HFFc6 (cell line): ENCODE measurements at places on chromosomes 16 and 17. TPM values are rescaled to one million over a fixed set of nuclear protein-coding genes. Genes with fewer than 3 reads are reported as not detected.

- peak; percentile 65 for DNase-seq
These were observed 12.0 kb downstream of the USP36 start for GRCh38 chr17:78828470-78829185.

DNA sequence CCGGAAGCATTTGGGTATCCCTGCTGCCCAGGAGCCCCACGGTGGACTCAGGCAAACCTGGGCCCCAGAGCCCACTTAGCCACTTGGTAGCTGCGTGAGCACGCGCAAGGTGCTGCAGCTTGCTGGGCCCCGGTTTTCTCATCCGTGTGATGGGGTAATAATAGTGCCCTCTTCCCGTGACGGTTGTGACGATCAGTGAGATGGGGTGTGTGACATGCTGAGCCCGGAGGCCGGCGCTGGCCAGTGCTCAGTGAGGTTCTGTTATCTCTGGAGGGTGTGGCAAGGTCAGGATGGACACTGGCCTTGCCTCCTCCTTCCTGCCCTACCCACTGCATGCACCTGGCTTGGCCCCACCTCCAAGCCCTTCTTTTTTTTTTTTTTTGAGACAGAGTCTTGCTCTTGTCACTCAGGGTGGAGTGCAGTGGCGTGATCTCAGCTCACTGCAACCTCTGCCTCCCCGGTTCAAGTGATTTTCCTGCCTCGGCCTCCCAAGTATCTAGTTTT, 82.6 kb downstream of the RAP1GAP2 start:
- DNase-seq, result no peak

DNA sequence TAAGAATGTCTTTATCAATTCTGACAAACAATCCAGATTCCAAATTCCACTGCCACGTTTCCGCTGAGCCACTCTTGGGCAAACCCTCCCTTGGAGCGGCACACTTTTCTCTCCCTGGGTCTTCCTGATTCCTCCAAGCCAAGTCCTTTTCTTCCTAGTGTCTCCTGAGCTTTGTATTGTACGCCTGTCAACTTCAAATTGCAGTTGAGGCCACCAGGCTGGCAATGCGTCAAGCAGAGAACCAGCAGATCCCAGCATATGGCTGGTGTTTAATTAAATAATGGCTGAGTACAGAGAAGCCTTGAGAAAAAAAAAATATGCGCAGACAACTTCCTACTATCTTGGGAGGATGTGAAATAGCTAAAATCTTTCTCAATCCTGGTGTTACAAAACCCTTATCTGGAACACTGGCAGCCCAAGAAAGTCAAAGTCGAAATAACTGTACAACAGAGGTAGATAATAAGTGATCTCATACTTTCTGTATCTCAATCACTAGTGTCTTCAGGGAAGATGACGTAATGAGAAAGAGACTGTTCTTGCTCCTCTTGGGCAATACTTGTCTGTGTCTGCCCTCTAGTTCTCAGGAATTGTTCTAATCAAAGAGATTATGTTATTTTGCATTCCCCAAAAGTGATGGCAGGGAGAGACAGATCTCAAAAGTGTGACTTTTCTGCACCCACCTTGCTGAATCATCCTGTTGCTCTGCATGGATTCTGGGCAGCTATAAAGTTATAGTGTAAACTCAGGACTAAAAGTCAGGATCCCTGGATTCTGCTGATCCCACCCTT, 15.0 kb downstream of the SMIM36 start:
- peak; percentile 4 for DNase-seq

GRCh38 chr17:44940317-44940716, 7.3 kb downstream of the KIF18B start:
- no peak for DNase-seq

- no peak for DNase-seq
These were observed 21.1 kb downstream of the EPOP start for GRCh38 chr17:38653679-38654078.

- DNase-seq, result peak; percentile 60
These were observed 6.2 kb downstream of the MT2A start for GRCh38 chr16:56614549-56614991.

MSLN gene
- total RNA-seq, result 0.29 to 0.60 TPM (median 0.50 TPM) in 3 replicates

DNA sequence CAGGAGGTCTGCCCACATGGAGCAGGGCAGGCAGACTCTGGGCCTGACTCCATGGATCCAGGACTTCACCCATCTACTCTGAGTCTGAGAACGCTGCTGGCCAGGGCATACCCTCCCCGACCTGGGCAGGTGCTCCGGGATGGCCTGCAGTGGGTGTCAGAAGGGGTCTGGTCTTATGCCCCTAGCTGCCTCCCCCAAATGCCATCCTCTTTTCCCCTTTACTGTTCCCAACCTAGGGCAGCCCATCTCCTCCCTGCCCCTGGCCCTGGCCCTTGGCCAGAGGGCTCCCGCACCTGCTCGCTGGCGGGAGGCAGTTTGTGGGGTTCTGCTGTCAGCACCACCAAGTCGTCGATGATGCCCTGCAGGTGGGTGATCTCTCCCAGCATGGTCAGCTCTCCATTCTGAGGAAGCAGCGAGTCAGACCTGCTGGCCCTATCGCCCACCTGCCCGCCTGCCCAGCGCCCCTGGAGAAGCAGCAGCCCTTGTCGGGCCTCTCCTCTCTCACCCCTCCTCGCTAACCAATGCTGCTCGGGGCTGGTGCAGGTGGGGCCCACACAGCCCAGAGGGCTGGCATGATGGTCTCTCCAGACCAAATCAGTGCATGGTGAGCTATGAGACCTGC, 8.2 kb downstream of the MTSS2 start:
- DNase-seq, result no peak

GRCh38 chr17:76940738-76941350, 72.6 kb downstream of the MGAT5B start:
- DNase-seq, result no peak

GRCh38 chr17:62840871-62841270, 32.8 kb upstream of the MARCHF10 start:
- no peak for DNase-seq

DNA sequence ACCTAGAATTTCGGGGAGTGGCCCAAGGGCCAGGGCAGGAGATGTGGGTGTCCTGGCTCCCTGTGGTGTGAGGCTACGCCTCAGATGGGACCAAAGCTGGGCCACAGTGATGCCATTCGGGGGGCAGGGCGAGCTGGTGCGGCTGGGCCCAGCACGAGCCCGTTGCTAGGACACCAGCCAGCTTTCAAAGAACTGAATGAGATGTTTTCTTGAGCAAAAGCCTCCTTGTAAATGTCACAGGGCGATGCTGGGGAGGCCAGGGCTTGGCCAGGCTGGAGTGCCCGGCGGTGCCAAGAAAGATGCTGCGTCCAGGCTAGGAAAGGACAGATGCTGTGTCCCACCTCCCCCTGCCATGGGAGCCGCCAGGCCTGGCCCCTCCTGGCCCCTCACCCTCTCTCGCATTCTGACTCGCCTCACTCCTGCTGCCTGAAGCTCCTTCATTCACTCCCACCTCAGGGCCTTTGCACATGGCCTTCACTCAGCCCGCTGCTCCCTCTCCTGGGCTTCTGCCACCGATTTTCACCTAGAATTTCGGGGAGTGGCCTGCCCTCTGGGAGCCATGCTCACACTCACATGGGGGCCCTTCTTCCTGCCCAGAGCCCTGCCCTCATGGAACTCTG, 39.1 kb downstream of the CPNE2 start:
- no peak for DNase-seq

DNA sequence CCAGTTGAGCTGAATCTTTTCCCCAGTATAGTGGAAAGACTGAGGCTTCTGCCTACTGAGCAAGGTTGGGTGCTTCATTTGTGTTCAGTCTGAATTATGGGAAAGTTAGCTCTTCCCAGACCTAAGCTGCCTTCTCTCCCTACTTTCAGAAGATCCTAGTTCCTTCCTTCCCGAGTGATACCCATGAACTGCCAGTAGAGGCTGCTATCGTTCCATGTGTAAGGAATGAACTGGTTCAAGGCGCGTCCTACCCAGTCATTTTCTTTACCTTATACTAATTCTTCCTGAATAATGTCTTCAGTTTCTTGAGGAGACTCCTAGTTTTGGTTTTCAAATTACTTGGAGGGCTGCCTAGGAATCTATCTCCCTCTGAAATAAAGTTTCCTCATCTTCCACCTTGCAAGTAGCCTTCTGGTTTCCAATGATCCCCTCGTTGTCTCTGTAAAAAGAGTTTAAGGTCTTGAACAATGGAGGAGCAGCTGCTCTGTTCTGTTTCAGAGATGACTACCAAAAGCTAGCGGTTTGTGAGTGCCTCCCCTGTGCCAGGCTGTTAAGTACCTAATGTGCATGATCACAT, 934 bp upstream of the AOC2 start:
- peak; percentile 64 for DNase-seq

GRCh38 chr16:56450275-56450985, 702 bp downstream of the NUDT21 start:
- peak; percentile 6 for DNase-seq

DNA sequence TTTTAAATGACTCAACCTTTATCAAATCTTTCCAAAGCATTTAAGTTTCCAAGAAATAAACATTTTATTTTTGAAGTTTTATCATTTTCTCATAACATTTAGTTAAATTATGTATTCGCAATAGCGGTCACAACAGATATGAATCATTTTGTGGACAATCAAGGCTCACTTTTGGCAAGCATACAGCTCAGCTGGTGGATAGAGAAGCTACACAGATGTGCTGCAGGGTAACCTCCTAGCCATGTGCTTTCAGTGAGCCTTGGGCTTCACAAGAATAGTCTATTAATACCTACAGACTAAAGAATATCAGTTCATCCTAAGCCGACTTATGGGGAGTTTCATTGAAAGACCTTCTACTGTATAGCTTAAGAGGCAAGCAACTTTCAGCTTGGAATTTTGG, 144.8 kb downstream of the MRTFB start:
- no peak for DNase-seq

GRCh38 chr17:17877529-17878358, 41.0 kb upstream of the SREBF1 start:
- peak; percentile 83 for DNase-seq

GRCh38 chr17:4425398-4425797, 8.3 kb upstream of the SPNS3 start:
- no peak for DNase-seq

WWOX gene
- 1.2 and 2.1 TPM in 2 replicates for total RNA-seq
